ENCODE measurements at places on chromosomes 1 and 21. TPM values are rescaled to one million over a fixed set of nuclear protein-coding genes. Genes with fewer than 3 reads are reported as not detected.

RGS16 gene
- not detected for total RNA-seq

HSPB7 gene
- not detected for total RNA-seq

RBBP5 gene
- 30.4 TPM for total RNA-seq

MOB3C gene
- total RNA-seq = 17.7 TPM

GPR61 gene
- total RNA-seq = not detected

NCF2 gene
- total RNA-seq = 3.1 TPM

C4BPA gene
- not detected for total RNA-seq

OR6N1 gene
- not detected for total RNA-seq

TCP10L gene
- total RNA-seq = not detected

ANKRD65 gene
- total RNA-seq = not detected

OR2G6 gene
- total RNA-seq = not detected

DIRAS3 gene
- not detected for total RNA-seq

TRAPPC10 gene
- 10.4 TPM for total RNA-seq

FNDC5 gene
- total RNA-seq = 3.3 TPM

CHIA gene
- not detected for total RNA-seq

IL10RB gene
- total RNA-seq = 64.9 TPM

OR2L8 gene
- not detected for total RNA-seq

ICOSLG gene
- total RNA-seq = 4.5 TPM

OR2T2 gene
- total RNA-seq = not detected

RBM11 gene
- 2.8 TPM for total RNA-seq

HENMT1 gene
- not detected for total RNA-seq

TBCE gene
- 56.3 TPM for total RNA-seq

RPL22 gene
- 206 TPM for total RNA-seq

CADM3 gene
- 0.07 TPM for total RNA-seq

SYDE2 gene
- 1.8 TPM for total RNA-seq

IL12RB2 gene
- total RNA-seq = not detected

CA14 gene
- total RNA-seq = not detected

RIPK4 gene
- 41.2 TPM for total RNA-seq

HEATR1 gene
- total RNA-seq = 1.6 TPM

All from Caki2 (cell line).